ENCODE measurements at places on chromosomes 12 and 14.

DNA sequence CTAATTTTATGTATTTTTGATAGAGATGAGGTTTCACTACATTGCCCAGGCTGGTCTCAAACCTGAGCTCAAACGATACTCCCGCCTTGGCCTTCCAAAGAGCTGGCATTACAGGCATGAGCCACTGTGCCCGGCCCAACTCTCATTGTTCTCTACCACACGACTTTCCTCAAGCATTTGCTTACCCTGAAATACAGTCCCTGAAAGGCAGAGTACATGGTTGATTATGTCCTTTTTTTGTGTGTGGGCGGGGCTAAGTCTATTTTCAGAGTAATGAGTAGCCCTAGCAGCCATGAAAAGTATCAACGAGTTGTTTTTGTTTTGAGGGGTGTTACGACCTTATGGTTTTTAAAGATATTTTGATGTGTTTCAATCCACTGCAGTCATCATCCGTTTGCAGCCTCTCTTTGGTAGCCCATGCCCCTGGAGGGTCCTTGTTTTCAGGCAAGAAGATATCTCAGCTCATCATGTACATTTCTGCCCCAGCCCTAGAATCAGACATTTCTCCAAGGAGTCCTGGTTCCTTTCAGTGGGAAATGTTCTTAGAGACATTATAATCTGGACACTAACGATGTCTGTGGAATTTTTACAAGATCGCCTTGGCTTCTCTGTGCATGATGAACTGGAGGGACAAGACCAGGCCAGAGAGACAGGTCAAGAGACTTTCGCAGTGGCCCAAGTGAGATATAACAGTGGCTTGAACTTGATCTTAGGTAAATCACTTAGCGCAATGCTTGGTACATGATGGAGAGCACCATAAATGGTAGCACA lies 8.7 kb downstream of the ACACB start:
- DNase-seq = no peak

DNA sequence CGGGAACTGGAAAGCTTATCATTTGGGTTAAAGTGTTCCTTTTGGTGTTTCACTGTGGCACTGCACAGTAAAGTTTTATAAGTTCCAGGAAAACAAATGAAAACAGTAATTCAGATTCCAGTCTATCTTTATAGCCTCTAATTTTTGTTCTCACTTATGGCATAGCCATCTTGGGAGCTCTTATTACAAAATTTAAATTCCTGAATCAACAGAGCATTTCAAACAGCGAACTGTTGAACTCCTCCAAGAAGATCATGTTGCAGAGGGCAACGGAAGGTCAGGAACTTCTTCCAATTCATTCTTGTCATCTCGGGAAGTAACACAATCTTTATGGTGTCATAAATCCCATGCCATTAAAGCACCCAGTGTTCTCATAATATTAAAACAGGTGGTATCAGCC lies 229.1 kb downstream of the KCNC2 start:
- DNase-seq = no peak

DNA sequence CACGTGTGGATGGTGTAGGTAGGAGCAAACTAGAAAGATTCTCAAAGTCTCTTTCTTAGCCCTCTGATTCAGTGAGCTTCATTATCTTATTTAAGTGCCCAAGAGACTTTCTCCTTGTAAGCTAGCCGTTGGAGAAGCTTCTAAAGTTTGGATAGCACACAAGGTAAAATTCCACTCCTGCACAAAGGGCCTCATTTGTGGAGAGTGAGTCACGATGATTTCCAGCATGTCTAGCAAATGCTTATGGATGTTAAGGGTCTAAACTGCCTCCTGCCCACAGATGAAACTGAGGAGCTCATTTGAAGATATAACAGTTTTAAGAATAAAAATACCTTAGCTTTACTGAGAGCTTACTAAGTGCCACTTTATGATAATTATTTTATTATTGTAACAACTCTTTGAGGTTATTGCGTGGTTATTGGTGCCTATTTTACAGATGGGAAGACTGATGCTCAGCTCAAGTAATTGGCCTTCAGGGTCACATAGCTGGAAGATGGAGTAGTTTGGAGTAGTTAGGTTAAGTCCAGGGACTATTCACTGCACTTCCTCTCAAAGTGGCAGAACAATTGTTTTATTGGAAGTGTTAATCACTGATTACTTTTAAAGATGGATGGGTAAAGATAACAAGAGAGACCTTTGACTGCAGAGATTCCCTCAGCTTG lies 78.7 kb upstream of the HIF1A start:
- DNase-seq = no peak

GRCh38 chr12:97404543-97404942 lies 58.1 kb upstream of the RMST start:
- no peak for DNase-seq

DNA sequence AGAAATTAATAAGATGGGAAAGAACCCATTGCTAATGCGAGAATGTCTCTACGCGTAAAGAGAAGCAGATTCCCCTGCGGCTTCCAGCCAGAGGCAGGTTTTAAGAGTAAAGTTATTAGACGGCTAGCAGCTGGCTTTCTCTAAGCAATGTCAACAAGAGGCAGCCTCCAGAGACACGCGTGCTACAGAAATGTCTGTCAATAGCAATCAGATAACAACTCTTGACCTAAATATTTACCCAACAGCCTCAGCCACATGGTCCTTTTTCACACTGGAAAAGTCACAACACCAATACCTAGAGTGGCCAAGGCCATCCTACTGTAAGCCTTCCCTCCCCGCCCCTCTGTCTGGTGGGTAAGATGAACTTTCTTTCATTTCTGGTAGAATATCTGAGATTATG lies 146.0 kb upstream of the SFSWAP start:
- no peak for DNase-seq

DNA sequence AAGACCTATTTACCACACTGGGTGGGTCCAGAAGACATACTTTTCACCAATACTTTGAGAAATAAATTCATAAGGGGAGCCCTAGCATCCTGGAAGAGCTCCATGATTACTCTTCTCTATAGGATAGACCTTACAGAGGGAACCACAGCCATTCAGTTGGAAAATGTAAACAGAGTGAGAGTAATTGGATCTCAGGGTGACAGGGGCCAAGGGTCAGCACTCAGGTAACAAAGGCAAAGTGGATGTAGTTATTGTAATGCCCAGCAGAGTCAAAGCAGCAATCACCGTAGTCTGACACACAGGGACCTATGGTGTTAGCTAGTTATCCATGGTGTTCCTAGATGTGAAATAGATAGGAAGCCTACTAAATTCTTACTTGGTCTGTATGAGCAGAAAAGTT lies 10.8 kb upstream of the GTF2A1 start:
- no peak for DNase-seq

DNA sequence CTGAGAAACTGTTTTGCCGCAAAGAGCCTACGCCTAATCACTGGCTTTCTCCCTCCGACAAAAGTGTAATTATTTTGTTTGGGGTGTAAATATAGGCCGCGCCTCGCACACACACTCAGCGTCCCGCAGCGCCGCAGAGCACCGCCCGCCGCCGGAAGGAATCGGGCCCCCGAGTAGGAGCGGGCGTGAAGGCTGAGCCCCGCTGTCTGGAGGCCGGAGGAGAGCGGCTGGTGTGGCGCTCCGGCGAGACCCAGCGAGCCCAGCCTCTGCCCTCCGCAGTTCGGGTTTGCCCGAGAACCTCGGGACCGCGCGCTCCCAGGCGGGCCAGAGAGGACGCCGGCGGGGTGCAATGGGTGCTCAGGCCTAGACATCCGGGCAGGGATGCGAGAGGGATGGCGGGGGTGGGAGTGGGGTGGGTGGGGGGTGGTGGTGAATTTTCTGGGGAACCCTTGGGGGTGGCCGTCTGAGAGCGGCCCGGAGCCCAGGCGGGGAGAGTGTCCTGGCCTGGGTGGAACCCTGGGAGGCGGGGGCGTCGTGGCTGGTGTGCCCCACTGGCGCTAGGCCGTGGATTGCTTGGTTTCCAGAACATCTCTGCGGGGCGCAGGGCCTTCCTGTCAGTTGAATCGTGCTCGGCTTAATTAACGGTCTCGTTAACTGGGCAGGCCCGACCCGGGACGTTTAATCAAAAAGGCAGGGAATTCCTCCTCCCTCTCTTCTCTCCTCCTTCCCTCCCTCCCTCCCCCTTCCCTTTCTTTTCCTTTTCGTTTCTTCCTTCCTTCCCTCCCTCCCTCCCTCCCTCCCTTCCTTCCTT lies 4.7 kb upstream of the LHX5 start:
- no peak for DNase-seq

DNA sequence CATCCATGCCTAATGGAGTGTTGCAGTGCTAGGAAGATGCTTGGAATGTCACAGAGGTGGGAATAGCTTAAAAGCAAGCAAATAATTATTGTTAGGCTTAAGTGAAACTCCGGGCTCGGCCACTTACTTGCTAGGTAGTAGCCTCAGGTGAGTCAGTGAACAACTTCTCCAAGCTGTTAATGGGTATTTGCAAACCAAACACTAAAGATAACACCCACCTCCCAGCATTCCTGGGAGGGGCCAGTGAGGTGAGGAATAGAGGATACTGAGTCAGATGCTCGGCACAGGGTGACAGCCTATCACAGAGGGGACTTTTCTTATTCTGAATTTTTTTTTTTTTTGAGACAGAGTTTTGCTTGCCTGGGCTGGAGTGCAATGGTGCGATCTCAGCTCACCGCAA lies 151.2 kb upstream of the RFLNA start:
- DNase-seq = no peak

DNA sequence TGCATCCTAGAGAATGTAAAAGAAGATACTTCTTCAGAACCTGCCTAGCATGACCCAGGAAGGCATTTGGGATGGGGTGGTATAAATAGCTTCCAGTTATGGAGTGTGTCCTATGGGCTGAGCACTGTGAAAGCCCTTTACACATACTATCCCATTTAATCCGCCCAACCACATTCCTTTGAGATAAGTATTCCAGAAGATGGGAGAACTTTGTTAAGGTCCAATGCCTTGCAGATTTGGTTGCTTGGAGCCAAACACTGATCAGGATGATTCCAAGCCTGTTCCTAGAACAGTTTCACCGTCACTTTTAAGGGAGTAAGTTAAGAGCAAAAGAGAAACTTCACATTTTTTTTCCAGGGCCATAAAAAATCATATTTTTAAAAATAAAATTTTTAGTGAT lies 82.5 kb upstream of the CLMN start:
- DNase-seq = no peak

GRCh38 chr14:103384450-103385151 lies 614 bp upstream of the MARK3 start:
- DNase-seq = no peak

- DNase-seq = no peak
Measured at GRCh38 chr12:66119870-66120241, 10.7 kb downstream of the LLPH start.

DNA sequence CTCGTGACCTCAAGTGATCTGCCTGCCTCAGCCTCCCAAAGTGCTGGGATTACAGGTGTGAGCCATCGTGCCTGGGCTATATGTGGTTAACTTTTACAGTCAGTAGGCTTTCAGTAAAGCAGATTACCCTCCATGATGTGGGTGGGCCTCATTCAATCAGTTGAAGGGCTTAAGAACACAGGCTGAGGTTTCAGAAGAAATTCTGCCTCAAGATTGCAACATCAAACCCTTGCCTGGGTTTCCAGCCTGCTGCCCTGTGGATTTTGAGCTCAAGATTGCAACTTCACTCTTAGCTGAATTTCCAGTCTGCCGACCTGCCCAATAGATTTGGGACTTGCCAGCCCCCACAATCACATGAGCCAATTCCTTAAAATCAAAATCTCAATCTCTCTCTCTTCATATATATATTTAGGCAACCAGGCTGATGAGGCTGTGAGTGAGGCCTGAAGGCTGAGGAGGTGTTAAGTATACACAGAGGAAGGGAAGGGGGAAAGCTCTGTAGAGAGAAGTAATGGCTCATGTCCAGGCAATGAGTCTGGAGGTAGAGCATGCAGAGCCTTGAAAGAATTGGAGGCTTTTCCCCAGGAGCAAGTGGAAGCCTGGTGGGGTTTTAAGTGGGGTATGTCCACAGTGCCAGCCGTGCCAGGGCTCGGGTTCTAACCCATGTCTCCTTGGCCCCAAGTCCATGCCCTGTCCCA lies 33.3 kb upstream of the ACTN1 start:
- no peak for DNase-seq

DNA sequence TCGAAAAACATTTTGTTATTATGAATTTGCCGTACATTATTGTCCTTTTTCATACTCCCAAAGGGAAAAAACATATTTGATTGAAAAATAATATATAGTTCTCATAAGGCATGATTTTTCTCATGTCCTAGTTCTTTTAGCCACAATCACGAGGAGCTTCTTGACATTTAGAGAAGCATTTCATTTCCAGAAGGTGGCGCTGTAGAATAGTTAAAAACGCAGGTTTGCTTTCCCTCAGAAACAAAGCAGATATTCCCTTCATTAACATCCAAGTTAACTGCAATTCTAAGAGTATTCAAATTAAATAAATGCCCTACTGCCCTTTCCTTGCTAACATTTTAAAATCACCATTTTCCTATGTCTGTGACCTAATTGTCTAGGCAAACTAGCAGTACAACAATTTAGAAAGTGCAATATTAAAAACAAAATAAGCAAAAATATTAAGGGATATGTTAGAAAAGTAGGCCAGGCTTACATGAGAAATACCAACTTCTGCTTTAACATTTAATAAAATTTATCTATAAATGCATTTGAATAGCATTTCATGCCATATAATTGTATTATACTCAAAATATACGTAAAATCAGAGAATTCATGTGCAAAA lies 10.9 kb upstream of the PIK3C2G start:
- DNase-seq = no peak

DNA sequence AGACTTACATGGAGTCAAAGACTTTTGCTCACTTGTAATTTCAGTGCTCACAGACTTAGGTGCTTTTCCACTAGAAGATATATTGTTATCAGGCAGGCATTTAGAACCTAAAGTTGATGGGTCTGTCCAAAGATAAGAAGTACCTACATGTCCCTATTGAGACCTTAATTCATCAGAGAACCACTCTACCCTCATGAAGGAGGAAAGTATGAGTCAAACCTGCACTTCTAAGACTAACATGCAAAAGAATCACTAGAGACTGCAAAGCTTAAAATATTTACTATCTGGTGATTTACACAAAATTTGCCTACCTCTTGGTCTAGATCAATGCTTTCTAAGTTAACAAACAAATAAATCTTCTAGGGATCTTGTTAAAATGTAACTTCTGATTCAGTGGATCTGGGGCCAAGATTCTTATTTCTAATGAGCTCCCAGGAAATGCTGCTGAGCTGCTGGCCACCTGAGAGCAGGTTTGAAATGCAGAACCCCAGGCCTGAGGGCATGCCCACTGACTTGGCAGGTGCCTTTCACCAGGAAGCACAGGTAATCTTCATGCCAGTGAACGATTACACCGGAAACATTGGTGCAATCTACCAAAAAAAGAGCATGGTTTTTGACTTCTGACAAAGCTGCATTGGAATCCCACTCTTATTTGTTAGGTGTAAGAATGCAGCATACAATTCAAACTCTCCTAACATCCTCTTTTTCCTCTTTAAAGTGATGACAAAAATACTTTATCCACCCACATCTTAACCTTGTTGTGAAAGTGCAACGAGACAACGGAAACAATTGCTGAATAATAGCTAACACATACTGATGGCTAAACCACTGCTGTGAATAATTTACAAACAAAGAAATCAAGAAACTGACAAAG lies 214.2 kb downstream of the ADAMTS20 start:
- no peak for DNase-seq

DNA sequence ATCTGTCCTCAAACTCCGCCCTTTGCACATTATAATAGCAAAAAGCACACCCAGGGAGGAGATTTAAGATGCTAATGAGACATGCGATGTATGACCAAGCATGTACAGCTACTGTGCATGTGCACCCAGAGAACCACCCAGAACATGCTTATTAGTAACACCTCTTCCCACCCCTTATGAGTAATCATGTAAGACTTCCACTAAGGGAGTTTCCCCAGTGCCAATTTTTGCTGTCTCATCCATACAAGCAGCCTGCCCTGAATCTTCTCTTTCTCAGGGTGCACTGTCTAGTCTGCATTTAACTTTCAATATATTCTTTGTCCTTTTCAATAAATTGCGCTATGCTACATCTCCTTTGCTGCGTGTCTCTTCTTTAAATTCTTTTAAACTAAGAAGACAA lies 830.0 kb upstream of the NOVA1 start:
- no peak for DNase-seq

Data from stimulated activated CD8-positive, alpha-beta memory T cell treated with anti-CD3 and anti-CD28 coated beads, Interleukin-4, amount 100 ng/mL, for 1 hour (primary cell).